Cortex of kidney (tissue), 1 donor: ENCODE measurements at places on chromosomes 13 and 19.

DNA sequence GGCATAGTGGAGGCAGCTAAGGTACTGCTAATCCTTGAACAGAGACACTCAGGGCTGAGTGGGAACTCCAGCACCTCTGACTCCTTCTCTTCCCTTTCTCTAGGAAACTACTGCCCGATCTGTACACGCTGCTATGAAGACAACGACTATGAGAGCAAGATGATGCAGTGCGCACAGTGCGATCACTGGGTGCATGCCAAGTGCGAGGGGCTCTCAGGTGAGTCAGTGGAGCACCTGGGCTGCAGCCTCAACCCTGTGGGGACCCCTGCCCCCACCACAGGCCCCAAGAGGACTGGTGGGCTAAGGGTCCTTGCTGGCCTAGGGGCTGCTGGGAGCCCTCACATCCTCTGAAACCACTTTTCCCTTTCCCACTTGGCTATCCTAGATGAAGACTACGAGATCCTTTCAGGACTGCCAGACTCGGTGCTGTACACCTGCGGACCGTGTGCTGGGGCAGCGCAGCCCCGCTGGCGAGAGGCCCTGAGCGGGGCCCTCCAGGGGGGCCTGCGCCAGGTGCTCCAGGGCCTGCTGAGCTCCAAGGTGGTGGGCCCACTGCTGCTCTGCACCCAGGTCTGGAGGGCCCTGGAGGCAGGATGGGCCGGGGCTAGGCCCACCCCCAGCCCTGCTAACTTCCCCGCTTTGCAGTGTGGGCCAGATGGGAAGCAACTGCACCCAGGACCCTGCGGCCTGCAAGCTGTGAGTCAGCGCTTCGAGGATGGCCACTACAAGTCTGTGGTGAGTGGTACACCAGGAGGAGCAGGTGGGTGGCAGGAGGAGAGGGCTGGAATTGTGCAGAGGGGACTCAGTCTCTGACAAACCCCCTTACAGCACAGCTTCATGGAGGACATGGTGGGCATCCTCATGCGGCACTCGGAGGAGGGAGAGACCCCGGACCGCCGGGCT lies 9.5 kb downstream of the KMT2B start:
- no peak for DNase-seq

GRCh38 chr19:55196803-55197202 lies 12.5 kb downstream of the PTPRH start:
- no peak for DNase-seq

DNA sequence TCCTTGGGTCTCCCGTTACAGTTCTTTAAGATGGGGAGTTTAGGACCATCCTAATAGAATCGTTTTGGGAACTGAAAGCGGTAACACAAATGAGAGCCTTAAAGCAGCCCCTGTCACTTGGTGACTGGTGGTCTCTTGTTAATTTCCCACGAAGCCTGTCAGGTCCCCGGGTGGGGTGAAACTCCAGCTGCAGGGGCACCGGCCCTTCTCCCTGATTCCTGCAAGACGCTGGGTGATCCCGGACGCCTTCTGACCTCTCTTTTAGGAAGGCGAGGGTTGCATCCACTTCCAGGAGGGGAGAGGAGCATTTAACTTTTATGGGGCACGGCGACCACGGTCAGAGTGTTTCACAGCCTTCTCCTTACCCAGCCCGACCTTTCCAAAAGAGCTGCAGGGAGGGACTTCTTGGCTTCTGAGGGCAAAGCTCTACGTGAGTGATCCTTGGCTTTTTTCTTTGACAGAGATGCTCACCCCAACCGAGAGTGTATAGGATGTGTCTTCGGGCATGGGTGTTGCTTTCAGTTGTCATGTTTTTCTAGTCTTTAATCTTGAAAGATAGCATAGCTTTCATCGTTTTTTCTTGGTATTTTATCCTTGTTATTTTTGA lies 688 bp downstream of the ZNF225 start:
- no peak for DNase-seq

DNA sequence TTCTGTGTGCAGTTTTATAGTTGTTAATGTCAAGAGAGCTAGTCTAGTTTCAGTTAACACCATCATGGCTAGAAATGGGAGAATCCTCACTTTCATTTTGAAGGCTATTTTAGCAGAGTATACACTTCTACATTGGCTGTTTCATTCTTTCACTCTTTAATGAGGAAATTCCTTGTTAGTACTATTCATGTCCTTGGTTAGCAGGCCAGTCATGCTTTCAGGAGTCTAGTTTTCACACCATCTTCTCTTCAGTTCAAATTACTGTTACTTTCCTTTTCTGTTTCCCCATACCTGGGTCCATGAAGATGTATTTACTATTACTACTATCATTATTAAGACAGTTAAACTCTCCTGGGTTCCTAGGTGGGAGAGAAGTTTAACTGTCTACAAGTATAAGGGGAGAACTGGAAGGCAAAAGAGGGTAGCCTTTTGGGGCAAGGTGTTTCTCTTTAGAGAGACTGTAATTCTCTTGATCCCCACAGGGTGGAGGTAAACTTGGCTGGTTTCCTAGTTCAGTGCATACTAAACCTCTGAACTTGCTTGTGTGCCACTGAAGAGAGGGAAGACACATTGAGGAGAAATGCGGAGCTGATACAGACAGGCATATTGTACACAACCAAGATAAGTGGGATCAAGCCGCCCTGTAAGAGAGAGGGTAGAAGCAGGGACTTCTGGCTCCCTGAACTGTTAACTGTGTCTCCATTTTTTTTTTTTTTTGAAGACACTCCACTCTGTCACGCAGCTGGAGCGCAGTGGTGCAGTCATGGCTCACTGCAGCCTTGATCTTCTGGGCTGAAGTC lies 41.3 kb upstream of the IGFL4 start:
- DNase-seq, result no peak

- no peak for DNase-seq
Measured at GRCh38 chr19:46115396-46116106, 8.9 kb downstream of the IGFL3 start.

DNA sequence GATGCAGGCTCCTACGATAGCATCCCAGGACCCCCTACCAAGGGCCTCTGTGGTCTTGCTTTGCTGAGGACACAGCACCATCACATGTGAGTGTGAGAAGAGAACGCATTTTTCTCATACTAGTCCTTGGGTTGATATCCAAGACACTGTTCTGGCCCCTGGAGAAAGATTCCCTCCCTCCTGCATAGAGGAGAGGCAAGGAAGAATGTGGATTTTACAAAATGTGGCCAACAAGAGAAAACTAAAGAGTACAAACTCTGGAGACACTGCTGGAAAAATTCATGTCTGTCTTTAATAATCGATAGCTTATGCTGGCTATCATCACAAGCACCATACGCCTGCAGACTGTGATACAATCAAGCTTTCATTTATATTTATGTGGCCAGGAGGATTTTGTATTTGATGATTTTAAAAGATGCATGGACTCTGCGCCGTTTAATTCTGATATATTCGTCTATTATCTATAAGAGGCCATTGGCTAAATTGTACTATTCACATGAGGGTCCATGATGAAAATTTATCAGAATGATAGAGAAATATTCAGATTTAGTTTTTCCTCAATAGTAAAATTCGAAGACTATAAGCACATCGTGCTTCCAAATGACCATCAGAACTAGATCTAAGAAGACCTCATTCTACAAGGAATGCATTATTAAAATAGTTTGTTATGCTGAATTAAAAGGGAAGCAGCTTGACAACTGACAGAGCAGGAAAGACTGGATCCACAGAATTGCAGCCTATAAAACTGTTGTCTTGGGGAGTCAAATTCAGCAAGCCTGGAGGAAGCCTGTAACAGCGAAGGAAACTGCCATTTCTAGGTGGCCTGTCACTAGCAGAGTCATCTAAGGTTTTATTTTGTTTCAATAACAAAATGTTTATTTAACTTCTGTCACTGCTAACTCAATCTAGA lies 578.7 kb downstream of the DIAPH3 start:
- no peak for DNase-seq

GRCh38 chr13:79070343-79070974 lies 335.6 kb downstream of the RBM26 start:
- DNase-seq, result no peak

- DNase-seq, result no peak
Measured at GRCh38 chr19:46748325-46749109, 2.3 kb upstream of the STRN4 start.

GRCh38 chr13:93853912-93854311 lies 625.6 kb downstream of the DCT start:
- DNase-seq, result no peak

GRCh38 chr13:43573802-43574514 lies 212.8 kb downstream of the ENOX1 start:
- DNase-seq, result no peak

GRCh38 chr19:4301590-4302242 lies 473 bp downstream of the TMIGD2 start:
- DNase-seq, result no peak

DNA sequence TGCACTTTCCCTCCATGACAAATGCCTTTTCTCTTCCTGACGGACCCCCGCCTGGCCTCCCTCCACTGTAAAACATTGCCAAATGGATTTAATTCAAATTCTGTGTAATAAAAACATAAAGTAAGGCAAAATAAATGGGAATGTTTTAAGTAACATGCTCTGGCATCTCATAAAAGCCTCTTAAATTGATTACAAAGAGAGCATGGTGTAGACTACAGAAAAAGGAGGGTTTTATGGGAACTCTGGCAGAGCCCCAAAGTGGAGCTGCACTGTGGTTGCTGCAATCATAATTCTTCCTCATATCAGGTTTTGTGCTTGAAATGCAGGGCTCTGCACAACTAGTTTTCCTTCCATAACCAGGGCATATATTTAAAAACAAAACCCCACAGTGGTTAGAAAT lies 44.3 kb upstream of the SIAH3 start:
- DNase-seq, result no peak

- DNase-seq, result no peak
Measured at GRCh38 chr13:53601113-53601512, 572.5 kb downstream of the OLFM4 start.

GRCh38 chr13:103255587-103256301 lies 189.5 kb upstream of the SLC10A2 start:
- no peak for DNase-seq

- DNase-seq, result no peak
Measured at GRCh38 chr19:3007975-3008374, 21.1 kb downstream of the TLE2 start.

- no peak for DNase-seq
Measured at GRCh38 chr13:38685431-38685830, 1.4 kb upstream of the FREM2 start.

- no peak for DNase-seq
Measured at GRCh38 chr13:18943273-18943672, 238.4 kb downstream of the TUBA3C start.

DNA sequence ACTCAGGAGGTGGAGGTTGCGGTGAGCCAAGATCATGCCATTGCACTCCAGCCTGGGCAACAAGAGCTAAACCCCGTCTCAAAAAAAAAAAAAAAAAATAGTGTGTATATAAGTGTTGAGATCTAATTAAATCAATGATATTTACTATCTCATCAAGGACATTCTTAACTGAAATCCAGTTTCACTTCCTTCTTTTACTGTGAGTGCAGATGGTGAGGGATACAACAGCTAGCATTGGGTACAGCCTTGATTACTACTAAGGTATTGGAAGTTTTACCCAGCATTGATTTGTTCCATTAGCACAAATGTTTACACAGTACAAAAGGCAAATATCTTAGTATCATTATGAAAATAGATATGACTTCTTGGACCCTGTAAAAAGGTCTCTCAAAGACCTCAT lies 546.6 kb downstream of the KCTD12 start:
- no peak for DNase-seq

DNA sequence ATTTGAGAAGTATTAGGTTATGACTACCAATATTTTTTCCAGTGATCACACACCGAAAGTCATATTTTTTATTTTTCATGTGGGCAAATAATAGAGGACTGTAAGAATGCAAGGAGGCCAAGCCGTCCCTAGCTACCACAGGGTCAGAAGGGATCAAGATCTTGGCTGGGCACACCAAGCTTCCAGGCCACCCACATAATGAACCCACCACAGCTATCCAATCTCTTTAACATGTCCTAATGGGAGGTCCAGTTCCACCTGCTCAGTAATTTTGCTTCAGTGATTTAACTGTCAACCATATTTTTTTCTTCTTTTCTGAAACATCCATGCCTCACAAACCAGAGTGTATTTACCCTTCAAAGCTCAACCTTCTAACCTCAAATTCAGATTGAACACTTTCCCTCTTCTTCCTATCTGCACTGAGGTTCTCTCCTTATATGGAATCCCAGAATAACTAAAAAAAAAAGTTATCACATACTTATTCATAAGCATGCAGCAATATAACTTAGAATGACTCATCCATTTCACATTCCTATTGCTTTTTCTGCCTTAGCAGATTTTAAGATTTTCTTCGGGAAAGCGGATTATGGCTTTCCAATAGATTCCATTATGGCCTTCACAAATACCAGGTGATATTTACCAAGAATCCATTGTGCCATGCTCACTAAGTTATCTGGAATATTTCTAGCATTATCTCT lies 12.2 kb downstream of the ARGLU1 start:
- DNase-seq, result no peak

- DNase-seq, result no peak
Measured at GRCh38 chr13:94324767-94325540, 154.5 kb downstream of the DCT start.

DNA sequence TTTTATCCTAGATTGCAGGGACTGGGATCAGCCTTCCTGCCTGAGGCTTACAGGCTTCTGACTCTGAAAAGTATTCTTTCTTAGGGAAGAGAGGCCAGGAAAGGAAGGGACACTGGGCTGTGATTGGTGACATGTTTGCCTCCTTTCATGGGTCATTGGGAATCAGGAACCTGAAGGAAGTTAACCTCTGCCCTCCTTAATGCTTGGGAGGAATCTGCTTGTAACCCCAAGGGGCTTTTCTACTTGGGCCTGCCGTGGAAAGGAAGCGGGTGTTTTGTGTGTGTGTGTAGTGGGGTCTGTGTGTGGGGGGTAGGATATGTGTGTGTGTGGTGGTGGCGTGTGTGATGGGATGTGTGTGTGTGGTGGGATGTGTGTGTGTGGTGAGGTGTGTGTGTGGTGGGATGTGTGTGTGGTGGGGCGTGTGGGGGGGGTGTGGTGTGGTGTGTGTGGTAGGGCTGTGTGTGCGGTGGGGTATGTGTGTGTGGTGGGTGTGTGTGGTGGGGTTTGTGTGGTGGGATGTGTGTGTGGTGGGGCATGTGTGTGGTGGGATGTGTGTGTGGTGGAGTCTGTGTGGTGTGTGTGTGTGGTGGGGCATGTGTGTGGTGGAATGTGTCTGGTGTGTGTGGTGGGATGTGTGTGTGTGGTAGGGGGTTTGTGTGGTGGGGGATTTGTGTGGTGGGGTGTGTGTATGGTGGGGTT lies 41.3 kb upstream of the NPAS1 start:
- no peak for DNase-seq

GRCh38 chr19:44574186-44574950 lies 39.0 kb upstream of the IGSF23 start:
- DNase-seq, result no peak
